Activated naive CD8-positive, alpha-beta T cell treated with anti-CD3 and anti-CD28 coated beads for 36 hours (primary cell): ENCODE measurements at places on chromosomes 4 and X.

DNA sequence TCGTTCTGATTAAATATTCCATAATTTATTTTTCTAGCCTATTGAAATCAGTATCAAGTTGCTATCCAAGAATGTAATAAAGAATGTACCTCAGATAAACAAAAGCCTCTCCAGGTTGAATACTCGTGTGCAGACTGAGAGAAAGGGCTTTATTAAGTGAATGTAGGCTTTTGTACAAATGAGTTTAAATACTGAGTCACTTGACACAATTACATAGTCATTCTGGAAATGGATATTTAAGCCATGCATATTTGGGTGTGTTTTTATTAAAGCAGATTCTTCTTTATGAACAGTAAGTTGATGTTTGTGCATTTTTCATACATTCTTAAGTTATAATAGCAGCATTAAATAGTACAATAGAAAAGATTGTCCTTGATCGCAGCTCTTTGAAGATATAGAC lies 139.8 kb upstream of the GK2 start:
- no peaks in the 10 kb centered on the region for H3K36me3 ChIP-seq
- no peaks in the 10 kb centered on the region for H3K27me3 ChIP-seq
- no peak for DNase-seq
- H3K27ac ChIP-seq: no peak overlapping the region
- H3K4me3 ChIP-seq: no peak overlapping the region
- no peaks in the 10 kb centered on the region for H3K4me1 ChIP-seq

GRCh38 chr4:147730333-147730732 lies 1.6 kb upstream of the ARHGAP10 start:
- no peak for DNase-seq
- peaks cover 4% of the 10 kb centered on the region for H3K27me3 ChIP-seq
- no peak overlapping the region for H3K27ac ChIP-seq
- peaks cover 24% of the 10 kb centered on the region for H3K4me1 ChIP-seq

DNA sequence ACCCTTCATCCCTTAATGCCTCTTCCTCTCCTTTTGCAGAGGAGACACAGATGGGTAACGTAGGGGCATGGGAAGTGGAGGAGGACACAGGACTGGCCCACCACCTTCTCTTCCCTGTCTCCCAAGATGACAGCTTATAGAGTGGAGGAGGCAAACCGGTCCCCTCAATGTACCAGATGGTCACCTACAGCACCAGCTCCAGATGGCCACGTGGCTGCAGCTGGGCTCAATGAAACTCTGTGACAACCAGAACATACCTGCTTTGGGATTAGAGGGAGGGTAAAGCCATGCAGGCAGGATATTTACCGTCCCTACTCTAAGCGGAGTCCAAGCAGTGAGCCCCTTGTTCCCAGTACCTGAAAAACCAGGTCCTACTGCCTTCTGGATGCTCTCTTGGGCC lies 7.5 kb upstream of the KLHL15 start:
- H3K4me3 ChIP-seq: no peak overlapping the region
- no peaks in the 10 kb centered on the region for H3K27me3 ChIP-seq
- H3K36me3 ChIP-seq: no peaks in the 10 kb centered on the region
- H3K27ac ChIP-seq: no peak overlapping the region
- DNase-seq: no peak
- H3K4me1 ChIP-seq: no peaks in the 10 kb centered on the region

GRCh38 chrX:71118032-71118984 lies at the start of gene MED12:
MED12 (plus strand) TSS chrX:71118596; CDS start chrX:71118755, 159 bp downstream.
- peaks cover 10% of the 10 kb centered on the region for H3K36me3 ChIP-seq
- H3K27me3 ChIP-seq: no peaks in the 10 kb centered on the region
- H3K4me1 ChIP-seq: peaks cover 24% of the 10 kb centered on the region
- peak within 1 kb of the TSS; percentile 81 for H3K4me3 ChIP-seq

DNA sequence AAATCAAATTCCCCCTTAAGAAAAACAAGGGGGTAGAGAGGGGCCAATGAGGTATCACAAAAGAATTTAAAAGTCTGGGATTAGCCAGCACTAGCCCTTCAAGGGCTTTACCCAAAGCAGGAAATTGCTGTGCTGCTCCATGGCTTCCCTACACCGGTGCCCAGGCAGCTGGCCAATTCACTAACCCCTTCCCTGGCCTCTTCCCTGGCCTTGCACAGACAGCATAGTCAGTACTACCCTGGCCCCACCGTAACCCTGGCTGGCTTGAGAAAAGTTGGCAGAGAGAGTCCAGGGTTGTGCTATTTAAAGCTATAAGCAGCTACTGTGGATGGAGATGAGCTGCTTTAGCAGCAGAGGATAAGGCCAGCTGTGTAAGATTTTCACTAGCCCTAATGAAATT lies 43.1 kb downstream of the ADAMTS3 start:
- H3K4me1 ChIP-seq: peaks cover 1% of the 10 kb centered on the region
- no peaks in the 10 kb centered on the region for H3K36me3 ChIP-seq
- no peak overlapping the region for H3K27ac ChIP-seq
- H3K27me3 ChIP-seq: peaks cover 6% of the 10 kb centered on the region
- no peak for DNase-seq
- no peak overlapping the region for H3K4me3 ChIP-seq

- no peak overlapping the region for H3K27ac ChIP-seq
- no peak for DNase-seq
- H3K27me3 ChIP-seq: no peaks in the 10 kb centered on the region
- H3K36me3 ChIP-seq: peaks cover 9% of the 10 kb centered on the region
- H3K4me3 ChIP-seq: no peak overlapping the region
Measured at GRCh38 chr4:53023677-53024299, 161.7 kb downstream of the RASL11B start.

- DNase-seq: no peak
- no peaks in the 10 kb centered on the region for H3K36me3 ChIP-seq
- H3K4me1 ChIP-seq: no peaks in the 10 kb centered on the region
- no peaks in the 10 kb centered on the region for H3K27me3 ChIP-seq
Measured at GRCh38 chr4:160514126-160514525, 1411.2 kb downstream of the RAPGEF2 start.

GRCh38 chr4:128846063-128846462 lies 36.6 kb downstream of the JADE1 start:
- H3K4me3 ChIP-seq: no peak overlapping the region
- H3K27ac ChIP-seq: no peak overlapping the region
- peaks cover 34% of the 10 kb centered on the region for H3K36me3 ChIP-seq
- H3K4me1 ChIP-seq: peaks cover 12% of the 10 kb centered on the region
- H3K27me3 ChIP-seq: no peaks in the 10 kb centered on the region

DNA sequence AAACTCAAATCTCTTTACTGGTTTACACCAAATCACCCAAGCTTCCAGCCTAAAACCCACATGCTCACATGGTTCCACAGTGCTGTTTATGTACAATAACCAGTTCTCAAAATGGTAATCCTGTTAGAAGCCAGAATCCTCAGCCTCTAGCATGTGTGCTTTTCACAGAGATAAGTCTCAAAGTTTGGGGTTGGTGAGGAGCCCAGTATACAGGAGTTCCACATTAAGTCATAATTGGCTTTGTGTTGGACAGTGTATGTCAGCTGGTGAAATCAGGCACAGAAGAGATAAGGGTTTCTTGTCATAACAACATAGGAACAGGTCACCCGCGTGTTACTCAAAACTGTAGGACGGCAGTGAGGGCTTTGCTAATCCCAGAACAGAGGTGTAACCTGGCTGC lies at the start of gene TRIML1:
TRIML1 (plus strand) TSS at position 301 of the 400 bp plus-strand sequence. CDS start 118 bp downstream, outside the sequence.
- H3K27ac ChIP-seq: no peak within 1 kb of the TSS
- no peak within 1 kb of the TSS for H3K4me3 ChIP-seq
- H3K36me3 ChIP-seq: no peaks in the 10 kb centered on the region

- peaks cover 5% of the 10 kb centered on the region for H3K4me1 ChIP-seq
- H3K27ac ChIP-seq: no peak overlapping the region
- DNase-seq: no peak
- H3K27me3 ChIP-seq: no peaks in the 10 kb centered on the region
- H3K4me3 ChIP-seq: no peak overlapping the region
Measured at GRCh38 chrX:107856289-107856688, 30.6 kb downstream of the MID2 start.

- H3K4me3 ChIP-seq: no peak overlapping the region
- H3K4me1 ChIP-seq: no peaks in the 10 kb centered on the region
- H3K27me3 ChIP-seq: peaks cover 3% of the 10 kb centered on the region
- H3K27ac ChIP-seq: no peak overlapping the region
- DNase-seq: no peak
Measured at GRCh38 chr4:35883108-35883507, 361.2 kb downstream of the ARAP2 start.

DNA sequence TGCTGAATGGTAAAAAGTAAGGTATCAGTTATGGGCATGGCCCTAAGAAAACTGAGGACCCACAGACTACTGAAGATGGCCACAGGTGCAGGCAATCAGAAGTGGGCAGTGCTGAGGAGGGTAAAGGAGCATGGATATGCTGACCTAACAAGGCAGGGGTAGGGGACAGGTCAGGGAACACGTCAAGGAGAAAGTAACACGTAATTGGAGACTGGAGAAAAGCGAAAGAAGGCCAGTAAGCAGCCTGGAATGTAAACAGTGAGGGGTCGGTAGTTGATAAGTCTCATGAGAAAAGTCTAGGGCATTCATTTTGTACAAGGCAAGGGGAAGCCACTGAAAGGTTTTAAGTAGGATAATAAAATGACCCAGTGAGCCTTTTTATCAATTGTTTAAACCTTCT lies 153.3 kb downstream of the PRDM5 start:
- no peaks in the 10 kb centered on the region for H3K27me3 ChIP-seq
- no peaks in the 10 kb centered on the region for H3K4me1 ChIP-seq
- DNase-seq: no peak
- H3K36me3 ChIP-seq: no peaks in the 10 kb centered on the region
- H3K4me3 ChIP-seq: no peak overlapping the region

DNA sequence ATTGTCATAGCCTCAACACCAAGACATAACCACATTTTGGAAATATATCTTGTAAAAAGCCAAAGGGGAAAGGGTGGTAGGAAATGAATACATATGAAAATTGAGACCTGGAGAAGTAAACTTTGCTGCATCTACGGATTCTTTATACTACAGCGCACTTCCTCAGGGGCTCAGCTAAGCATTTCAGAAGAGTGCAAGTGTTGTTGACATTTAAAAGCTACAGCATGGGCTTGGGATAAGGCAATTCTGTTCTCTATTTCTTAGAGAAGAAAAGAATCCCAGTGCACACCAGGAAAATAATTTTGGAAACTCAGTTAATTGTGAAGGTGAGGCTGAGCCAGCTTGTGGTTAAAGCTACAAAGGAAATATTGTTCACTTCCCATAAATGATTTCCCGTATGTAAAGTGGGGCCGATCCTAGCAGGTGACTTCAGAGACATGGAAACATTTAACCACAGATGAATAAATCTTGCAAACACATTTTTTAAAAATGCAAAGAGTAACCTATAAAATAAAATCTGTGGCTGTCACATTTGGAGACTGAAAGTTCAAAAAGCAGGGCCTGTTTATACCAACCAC lies 12.6 kb upstream of the GBA3 start:
- H3K27me3 ChIP-seq: no peaks in the 10 kb centered on the region
- DNase-seq: no peak
- no peak overlapping the region for H3K27ac ChIP-seq
- H3K4me1 ChIP-seq: peaks cover 30% of the 10 kb centered on the region
- H3K4me3 ChIP-seq: no peak overlapping the region
